Stimulated activated CD4-positive, alpha-beta T cell treated with anti-CD3 and anti-CD28 coated beads, Interleukin-4, amount 100 ng/mL, for 4 hours (primary cell): ENCODE measurements at places on chromosomes 5 and 9.

DNA sequence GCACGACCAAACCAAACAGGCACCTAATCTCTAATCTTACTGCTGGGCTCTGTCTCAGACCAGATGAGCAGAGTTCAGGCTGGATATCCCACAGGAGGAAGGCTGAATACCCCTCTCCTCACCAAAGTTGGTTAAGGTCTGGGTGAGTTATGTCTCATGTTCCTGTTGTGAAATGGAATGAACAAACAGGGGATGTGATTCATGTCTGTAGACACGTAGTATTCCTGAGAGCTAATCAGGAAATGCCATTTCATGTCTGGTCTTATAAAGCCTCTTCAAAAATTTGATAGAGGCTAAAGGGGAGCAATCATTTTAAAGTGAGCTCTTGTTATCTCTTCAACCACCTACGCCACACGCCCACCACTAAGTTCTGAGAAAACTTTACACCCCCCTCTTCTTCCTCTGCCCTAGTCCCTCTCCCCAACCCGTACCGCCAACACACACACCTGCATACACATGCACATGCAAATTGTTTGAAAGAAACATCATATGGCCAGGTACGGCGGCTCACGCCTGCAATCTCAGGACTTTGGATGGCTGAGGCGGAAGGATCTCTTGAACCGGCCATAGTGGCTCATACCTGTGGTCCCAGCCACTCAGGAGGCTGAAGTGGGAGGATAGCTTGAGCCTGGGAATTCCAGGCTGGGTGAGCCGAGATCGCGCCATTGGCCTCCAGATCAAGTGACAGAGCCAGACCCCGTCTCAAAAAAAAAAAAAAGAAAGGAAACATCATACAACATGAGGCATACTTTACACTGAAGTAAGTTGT lies 69.8 kb upstream of the RAI14 start:
- no peak for DNase-seq

DNA sequence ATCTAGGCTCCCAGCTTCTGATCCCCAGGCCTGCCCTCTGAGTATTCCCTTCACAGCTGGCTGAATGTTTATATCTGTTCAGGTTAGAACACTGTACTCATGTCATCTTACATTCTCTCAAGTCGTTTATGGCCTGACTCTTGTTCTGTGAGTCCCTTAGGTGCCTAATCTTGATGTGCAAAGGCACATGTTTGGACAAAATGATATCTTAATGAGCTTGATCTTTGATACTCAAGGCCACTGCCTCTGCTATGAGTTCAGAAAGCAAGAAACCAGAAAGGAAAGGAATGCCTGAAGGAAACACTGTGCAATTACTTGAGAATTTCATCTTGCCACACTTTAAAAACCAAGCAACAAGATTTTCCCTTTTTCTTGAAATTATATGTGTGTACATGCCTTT lies 391.8 kb upstream of the ZNF608 start:
- no peak for DNase-seq

DNA sequence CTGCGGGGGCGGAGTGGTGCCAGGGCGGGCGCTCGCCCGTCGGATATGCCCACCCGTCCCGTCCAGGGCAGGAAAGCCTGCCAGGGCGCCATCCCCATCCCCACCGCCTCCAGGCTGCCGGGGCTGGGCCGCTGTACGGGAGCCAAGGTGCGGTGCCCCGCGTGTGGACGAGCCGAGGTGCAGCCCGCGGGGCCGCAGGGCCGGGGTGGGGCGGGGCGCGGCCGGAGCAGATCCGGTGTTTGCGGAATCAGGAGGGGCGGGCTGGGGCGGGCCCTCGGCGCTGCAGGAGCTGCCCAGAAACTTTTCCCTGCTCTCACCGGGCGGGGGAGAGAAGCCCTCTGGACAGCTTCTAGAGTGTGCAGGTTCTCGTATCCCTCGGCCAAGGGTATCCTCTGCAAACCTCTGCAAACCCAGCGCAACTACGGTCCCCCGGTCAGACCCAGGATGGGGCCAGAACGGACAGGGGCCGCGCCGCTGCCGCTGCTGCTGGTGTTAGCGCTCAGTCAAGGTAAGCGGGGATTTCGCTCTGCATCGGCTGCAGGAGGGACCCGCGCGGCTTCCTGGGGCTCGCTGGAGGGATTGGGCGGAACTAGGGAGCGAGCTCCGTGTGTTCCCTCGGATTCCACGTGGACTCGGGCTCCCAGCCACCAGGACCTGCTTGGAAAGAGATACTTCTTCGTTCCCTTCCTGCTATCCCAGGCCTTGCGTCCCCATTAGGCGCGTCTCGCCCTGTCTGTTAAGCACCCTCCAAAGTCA lies at the start of gene ITGA2:
ITGA2 (plus strand) TSS at position 328 of the 756 bp plus-strand sequence; CDS start at position 445, 117 bp downstream.
- no peak for DNase-seq

GRCh38 chr5:104815212-104815611 lies 1252.6 kb upstream of the NUDT12 start:
- no peak for DNase-seq

DNA sequence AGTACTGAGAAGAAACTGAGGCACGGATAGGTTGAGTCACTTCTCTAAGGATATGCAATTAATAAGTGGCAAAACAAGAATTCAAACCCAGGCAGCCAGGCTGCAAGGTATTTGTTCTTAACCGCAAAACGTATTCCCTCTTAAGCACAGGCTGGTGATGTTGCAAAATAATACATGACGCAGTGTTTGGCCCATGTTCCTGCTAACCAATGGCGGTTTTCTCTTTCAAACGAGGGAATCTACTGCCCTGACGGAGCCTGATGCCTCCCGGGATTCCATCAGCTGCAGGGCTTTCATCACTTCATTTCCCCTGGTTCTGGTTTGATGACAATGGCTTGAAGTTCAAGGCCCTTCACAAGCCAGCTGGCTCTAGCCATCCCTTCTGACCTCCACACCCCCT lies 154.8 kb downstream of the SLIT3 start:
- DNase-seq = no peak

DNA sequence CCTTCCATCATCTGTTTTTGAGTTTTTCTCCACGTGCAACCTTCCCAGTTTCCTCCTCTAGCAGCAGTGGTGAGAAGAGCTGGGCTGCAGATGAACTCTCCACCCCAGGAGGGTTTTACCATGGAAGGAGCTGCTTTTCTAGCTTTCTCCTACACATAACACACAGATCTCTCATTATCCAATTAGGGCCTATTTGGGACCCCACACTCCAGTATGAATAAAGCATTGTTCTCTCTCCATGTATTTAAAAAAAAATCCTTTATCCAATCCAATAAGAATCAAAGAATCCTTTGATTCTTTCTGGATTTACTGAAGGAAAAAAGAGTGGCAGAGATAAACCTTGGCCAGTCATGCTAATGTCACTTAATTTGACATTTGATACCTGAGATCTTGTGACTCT lies 31.6 kb upstream of the NAA35 start:
- no peak for DNase-seq

- no peak for DNase-seq
These were observed 4.4 kb downstream of the RAPGEF1 start for GRCh38 chr9:131735238-131736128.

GRCh38 chr5:22541037-22541436 lies 312.1 kb downstream of the CDH12 start:
- no peak for DNase-seq

DNA sequence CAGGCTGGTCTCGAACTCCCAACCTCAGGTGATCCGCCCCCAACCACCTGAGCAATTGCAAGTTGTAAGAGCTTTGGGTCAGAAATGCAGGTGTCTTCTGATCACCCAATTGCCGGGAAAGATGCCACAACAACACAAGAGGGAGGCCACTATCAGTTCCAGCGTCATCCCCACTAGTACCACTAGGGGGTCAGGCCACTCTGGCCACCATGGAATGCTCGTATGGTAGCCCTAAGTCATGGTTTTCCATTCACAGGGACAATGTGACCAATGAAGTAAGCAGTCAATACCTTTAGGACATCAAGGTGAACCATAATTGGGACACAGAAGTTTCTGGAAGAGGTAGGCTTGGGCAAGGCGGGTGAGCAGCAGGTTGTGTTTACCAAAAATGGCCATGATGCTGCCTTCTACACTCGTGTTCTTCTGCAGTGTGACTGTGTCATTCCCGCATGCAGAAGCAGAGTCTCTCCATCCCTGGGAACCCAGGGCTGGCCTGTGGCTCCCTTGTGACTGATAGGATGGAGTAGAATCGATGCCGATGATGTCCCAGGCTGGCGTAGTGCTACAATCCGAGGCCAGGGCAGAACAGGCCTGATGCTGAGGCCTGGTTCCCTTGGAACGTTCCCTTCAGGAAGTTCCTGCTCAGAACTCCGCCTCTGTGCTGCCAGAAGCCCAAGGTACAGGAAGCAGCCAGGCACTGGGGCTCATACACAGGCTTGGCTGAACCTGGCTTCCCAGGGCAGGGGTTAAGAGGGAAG lies 42.2 kb upstream of the ANKRD33B start:
- DNase-seq = no peak

DNA sequence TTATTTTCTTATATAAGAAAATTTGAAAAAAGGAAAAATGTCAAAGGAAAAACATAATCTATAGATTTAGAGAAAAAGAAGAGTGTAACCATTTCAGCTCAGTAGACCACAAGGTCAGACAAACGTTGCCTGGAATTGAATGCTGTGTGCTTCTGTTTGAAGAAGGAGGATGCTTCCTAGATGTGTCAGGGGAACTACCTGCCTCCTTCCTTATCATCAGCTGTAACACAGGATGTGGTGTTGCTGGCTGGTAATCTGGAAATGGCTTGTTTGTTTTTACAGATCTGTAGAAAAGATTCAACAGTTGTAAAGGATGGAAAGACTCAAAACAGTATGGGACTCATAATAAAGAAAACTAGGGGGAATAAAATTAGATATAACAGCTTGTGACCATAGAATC lies 160.7 kb upstream of the MEF2C start:
- DNase-seq = no peak

GRCh38 chr9:120030847-120031246 lies 549.1 kb downstream of the CDK5RAP2 start:
- no peak for DNase-seq

- no peak for DNase-seq
These were observed 284.2 kb downstream of the NR3C1 start for GRCh38 chr5:143119291-143119769.

DNA sequence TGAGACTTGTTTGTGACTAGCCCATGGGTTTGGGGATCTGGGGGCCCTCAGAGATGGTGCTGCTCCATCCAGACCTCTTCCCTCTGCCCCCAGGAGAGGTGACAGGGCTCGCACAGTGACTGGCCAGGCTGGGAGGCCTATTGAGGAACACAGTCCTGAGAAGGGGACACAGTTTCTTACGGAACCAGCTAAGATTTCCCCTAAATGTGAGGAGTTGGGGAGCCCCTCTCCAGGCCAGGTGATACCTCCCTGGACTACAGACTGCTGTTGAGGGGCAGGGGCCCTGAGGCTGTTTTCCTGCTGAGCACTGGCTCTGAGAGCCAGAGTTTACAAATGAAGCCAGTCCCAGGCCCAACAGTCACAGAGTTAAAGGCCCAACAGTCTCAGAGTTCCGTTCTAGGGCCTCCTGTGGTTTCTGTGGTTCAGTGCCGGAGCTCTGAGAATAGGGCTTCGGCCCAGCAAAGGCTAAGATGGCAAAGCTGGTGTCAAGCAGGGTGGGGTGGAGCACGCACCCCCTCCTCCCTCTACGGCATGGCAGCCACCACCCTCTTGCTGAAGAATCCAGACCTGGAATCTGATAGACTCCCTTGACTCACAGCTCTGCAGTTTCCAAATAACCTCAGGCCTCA lies 1.1 kb upstream of the SEMA4D start:
- DNase-seq = no peak

DNA sequence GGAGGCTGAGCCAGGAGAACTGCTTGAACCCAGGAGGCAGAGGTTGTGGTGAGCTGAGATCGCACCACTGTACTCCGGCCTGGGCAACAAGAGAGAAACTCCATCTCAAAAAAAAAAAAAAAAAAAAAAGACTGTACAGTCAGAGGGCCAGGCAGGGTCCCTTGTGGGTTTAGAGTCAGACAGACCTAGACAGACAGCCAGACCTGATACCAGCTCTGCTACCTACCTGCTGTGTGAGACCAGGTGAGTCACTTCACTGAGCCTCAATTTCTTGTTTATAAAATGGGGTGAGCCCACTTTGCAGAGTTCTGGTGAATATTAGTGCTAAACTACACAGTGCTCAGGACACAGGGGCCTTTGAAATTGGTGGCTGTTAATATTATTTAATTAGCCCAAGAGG lies 19.7 kb downstream of the TRIM14 start:
- no peak for DNase-seq

DNA sequence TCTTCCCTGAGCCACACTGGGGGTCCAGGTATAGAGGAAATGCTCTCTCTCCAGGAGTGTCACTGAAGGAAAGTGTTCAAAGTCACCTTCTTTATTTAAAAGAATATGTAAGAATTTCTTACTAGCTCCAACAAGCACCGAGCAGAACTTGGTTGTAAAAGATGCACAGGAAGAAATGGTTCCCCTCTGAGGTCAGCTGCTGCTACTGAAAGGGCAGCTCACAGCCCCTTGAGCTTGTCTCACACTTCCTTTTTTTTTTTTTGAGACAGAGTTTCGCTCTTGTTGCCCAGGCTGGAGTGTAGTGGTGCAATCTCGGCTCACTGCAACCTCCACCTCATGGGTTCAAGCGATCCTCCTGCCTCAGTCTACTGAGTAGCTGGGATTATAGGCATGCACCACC lies 77.2 kb downstream of the PRRT1B start:
- no peak for DNase-seq

- DNase-seq = no peak
These were observed 632.5 kb upstream of the ST8SIA4 start for GRCh38 chr5:101535626-101536025.

DNA sequence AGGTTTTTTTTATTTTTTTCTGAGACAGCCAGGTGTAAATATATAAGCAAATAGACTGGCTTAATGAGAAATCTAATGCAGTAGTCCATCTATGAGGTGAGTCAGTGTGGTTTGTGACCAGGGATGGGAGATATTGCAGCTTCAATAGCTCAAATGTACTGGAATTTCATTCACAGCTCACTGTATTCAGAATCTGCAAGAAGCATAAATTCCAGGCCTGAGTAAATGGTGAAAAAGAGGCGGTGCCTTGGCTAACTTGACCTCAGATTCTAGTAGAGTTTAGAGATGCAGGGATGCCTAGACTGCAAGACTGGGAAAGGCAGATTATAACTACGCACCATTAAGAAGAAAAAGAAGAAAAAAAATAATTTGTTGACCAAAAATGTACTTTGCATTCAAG lies 151.9 kb upstream of the SMC2 start:
- DNase-seq = no peak

DNA sequence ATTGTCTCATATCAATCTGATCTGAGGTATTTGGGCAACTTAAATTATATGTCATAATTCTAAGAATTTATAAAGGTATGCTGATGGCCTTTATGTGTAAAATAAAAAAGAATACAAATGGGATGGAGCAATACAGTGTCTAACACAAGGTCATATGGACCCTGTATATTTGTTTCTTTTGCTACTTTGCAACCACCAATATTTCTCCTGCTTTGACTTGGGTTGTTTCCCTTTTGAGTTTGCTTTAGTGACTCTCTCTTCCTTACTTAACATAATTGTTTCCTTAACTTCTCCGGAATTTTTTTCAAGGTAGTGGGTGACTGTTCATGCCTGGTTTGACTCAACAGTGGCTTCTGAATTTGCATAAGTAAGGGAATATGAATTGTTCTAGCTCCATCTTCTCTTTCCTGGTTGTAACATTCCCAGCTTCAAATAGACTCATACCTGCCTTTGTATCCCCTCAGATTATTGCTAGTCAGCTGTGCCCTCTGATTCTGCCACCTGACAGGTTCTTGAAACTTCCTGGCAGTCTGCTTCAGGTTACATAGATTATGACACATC lies 30.2 kb upstream of the ANXA1 start:
- DNase-seq = no peak
